ENCODE measurements at places on chromosomes 3 and 15.

DNA sequence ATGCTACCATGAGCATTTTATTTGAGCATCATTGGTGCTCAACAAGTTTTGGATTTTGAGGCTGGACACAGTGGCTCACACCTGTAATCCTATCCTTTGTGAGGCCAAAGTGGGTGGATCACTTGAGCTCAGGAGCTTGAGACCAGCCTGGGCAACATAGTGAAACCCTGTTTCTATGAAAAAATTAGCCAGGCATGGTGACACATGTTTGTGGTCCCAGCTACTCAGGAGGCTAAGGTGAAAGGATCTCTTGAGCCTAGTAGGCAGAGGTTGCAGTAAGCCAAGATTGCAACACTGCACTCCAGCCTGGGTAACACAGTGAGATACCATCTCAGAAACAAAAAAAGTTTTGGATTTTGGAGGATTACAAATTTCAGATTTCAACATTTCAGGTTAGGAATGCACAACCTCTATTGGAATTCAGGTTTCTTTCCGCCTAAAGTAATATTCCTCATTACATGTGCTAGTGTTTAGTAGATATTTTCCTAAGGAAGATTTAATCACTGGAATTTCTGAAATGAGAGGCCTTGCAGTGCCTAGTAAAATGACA lies 27.6 kb downstream of the CNOT10 start:
- DNase-seq, result no peak

DNA sequence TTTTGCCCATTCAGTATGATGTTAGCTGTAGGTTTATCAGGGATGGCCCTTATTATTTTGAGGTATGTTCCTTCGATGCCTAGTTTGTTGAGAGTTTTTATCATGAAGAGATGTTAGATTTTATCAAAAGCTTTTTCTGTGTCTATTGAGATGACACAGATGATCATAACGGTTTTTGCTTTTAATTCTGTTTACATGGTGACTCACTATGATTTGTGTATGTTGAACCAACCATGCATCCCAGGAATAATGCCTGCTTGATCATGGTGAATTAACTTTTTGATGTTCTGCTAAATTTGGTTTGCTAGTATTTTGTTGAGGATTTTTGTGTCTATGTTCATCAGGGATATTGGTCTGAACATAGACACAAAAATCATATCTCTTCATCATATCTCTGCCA lies 8.3 kb downstream of the GPR156 start:
- no peak for DNase-seq

GRCh38 chr15:58918239-58918638 lies 15.2 kb downstream of the SLTM start:
- DNase-seq, result no peak

- DNase-seq, result no peak
Measured at GRCh38 chr3:115399750-115400149, 223.6 kb upstream of the GAP43 start.

- no peak for DNase-seq
Measured at GRCh38 chr3:15496341-15496664, 25.2 kb downstream of the COLQ start.

GRCh38 chr15:29449136-29449535 lies 179.5 kb upstream of the NSMCE3 start:
- DNase-seq, result no peak

- no peak for DNase-seq
Measured at GRCh38 chr3:66353530-66353929, 132.7 kb downstream of the SLC25A26 start.

- DNase-seq, result no peak
Measured at GRCh38 chr15:62165104-62165792, at the start of gene C2CD4B. C2CD4B (minus strand) TSS chr15:62165285; CDS start chr15:62164984, 301 bp downstream.

Measured in effector CD8-positive, alpha-beta T cell (primary cell).